Heart right ventricle (tissue), 16 donors: ENCODE measurements at places on chromosomes 5 and 9. TPM values are rescaled to one million over a fixed set of nuclear protein-coding genes. Genes with fewer than 3 reads are reported as not detected.

- DNase-seq: no peak
These were observed 17.4 kb upstream of the ENTREP1 start for GRCh38 chr9:69307446-69308205.

CNTFR gene
- total RNA-seq: 4.6 TPM

DNA sequence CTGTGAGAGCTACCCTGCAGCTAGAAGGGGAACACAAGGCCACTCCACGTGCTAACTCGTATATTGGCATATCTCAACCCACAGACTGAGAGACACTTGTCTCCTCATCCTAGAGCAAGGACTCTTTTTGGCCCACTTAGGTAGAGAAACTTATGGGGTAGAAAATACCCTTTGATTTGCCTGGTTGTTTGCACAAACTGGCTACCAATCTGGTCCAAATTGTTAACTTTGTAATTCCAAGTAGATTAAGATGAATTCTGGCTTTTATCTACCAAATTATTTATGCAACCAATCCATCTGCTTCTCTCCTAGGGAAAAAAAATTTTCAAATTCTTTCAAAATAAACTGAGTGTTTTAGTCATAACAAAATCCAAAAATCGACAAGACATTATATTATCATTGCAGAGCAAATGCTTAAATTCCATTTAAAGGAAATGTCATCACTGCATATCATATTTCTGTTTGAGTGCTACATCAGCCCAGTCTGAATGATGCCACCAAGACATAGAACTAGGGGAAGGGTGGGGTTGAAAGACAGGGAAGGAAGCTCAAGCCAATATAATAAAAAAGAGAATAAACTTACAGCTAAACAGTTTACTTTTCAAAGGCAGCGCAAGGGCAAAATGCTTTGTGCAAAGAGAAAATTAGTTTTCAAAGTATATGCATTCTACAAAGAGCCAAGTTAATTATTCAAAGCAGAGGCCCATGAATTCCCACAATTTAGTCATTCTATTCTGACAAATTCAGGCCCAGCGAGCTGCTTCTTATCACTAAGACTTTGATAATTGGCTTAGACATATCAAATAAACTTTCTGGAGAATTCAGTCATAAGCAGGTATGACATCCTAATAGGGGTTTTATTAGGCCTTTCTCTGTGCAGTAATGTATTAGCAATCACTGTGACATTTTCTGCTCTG is 198.0 kb downstream of the CAAP1 start:
- no peak for DNase-seq

DNA sequence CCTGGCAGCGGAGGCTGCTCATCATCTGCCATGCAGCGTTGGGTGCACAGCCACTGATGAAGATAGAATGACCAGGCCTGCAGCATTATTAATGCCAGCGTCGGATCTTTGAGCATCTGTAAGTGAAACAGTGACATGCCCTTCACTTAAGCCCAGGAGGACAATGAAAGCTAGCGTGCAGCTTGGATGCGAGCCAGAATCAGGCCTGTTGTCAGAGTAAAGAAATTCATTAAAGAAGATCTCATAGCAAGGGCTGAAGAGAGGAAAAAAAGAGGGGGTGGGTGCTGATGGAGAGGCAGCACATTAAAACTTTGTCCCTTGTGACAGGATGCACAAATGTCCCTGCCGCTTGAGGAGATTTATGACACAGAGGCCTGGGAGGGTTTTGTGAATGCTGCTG is 186.1 kb upstream of the MAST4 start:
- no peak for DNase-seq

GRCh38 chr5:56361398-56361797 is 128.3 kb upstream of the ANKRD55 start:
- DNase-seq: no peak

SLCO6A1 gene
- total RNA-seq: not detected

SPAG8 gene
- 4.0 TPM for total RNA-seq

DNA sequence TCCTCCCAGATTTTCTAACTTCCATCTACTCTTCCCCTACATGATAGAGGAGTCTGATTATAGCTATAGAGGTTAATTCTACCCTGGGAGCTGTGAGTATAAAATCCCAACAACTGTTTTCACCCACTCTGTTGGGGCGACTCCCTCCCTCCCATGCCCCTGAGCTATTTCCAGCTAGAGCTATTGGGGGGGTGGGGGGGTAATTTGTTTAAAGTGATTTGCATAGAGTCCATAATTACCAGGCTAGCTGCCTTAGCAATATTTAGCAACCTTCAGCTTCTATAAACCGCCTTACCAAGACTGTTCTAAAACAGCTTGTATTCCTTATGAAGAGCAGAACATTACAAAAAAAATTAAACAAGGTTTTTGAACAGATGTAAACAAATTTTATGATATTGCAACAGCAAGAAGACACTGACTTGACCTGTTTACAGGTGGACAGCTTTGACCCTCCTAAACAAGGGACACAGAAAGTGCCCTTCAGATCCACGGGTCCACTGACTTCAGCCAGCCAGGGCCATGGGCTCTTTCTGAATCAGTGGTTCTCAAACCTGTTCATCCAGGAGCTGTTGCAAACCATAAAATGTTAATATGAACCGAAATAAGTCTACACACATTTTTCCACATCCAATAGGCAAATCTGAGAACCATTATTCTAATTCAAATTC is 98.2 kb downstream of the OTULIN start:
- no peak for DNase-seq

- DNase-seq: no peak
These were observed 415 bp downstream of the XRCC4 start for GRCh38 chr5:83077662-83078261.

GRCh38 chr5:72346398-72346797 is 26.2 kb downstream of the PTCD2 start:
- no peak for DNase-seq

GRCh38 chr9:136700959-136701667 is 11.3 kb upstream of the DIPK1B start:
- DNase-seq: no peak

- DNase-seq: no peak
These were observed 137.8 kb downstream of the CEMIP2 start for GRCh38 chr9:71630377-71630995.

- DNase-seq: no peak
These were observed 49.9 kb upstream of the TTC23L start for GRCh38 chr5:34789021-34789531.

STPG3 gene
- total RNA-seq: not detected

DNA sequence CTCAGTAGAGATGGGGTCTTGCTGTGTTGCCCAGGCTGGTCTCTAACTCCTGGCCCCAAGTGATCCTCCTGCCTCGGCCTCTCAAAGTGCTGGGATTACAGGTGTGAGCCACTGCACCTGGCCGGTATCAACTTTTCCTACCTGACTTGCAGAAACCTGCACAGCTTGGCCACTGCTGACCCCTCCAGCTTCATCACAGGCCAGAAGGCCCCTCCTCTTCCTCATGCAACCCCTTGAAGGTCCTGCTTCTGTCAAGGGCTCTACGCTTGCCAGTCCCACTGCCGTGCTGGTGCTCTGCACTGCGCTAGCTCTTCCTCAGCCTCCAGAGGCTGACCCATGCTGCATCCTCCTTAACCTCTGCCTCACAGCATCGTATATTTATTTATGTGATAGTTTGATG is 32.5 kb upstream of the RNU6ATAC start:
- peak; percentile 3 for DNase-seq

NSG2 gene
- total RNA-seq: 0.33 TPM

DNA sequence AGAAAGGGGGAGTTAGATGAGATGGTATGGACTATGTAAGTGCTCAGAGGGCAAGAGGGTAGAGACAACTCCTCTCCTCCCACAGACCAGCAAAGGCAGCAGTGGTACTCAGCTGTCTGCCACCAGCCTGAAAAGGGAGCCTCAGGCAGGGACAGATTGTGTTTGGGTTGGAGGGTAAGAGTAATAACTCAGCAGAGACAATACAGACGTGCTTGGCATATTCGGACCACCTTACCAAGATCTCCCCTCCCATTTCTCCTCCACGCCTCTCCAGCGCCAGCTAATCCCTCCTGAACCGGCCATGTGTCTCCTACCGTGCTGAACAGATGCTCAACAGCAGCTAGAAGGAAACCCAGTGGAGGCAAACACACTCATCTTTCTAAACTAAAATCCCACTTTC is 180.8 kb downstream of the ASTN2 start:
- no peak for DNase-seq

DNA sequence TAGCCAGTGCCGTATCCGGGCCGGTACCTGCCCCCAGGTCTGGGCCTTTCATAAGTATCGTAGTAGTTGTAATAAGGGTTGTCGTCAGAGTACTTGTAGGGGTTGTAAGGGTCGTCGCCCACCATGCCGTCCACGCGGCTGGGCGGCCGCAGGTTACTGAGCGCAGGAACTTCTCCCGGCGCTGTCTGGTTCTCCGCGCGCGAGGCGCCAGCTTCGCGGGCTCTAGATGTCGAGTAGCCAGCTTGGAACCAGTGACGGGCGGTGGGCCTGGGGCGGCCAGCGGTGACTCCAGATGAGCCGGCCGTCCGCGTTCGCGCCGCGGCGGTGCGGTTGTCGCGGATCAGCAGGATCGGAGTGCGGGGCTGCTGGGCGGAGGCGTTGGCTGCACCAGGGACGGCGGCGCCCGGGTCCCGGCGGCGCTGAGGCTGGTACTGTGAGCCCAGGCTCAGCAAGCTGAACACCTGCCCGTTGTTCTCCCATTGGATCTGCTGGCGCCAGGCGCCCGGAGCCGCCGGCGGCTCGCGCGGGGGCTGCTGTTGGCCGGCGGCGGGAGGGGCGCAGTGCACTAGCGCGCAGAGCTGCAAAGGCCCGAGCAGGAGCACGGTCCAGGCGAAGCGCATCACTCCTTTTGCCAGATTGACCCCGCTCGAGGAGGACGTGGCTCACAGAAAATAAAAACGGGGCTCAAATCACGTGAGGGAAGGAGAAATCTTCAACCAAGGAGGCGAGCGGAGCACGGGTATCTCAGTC is 518 bp downstream of the LOX start:
- no peak for DNase-seq

CTSV gene
- not detected for total RNA-seq

DNA sequence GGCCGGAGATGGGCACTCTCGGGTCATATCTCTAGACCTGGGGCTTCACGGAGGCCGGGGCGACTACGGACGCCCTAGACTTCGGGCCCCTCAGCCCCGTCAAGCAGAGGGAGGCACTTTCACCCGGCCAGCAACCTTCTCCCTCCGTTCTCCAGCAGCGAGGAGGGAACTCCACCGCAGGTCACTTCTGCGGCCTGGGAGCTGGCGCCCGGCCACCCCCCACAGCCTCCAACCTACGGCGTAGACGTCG is 201 bp downstream of the DOLK start:
- DNase-seq: no peak

PAPPA gene
- 1.9 TPM for total RNA-seq

DNA sequence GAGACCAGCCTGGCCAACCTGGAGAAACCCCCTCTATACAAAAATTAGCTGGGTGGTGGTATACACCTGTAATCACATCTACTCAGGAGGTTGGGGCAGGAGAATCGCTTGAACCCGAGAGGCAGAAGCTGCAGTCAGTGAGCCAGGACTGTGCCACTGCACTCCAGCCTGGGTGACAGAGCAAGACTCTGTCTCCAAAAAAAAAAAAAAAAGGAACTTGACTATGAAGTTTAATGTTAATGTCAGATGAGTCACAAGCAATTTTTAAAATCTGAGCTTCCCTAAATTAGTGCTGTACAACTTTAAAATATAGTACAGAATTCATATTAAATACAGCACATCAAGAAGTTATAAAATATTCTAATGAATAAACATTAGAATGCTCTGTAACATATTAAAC is 1.5 kb downstream of the MEIKIN start:
- no peak for DNase-seq

NOP16 gene
- 19.2 TPM for total RNA-seq

GRCh38 chr5:180411948-180412347 is 58.8 kb upstream of the GFPT2 start:
- DNase-seq: no peak

GRCh38 chr5:143877196-143877595 is 65.2 kb downstream of the HMHB1 start:
- DNase-seq: no peak

DNA sequence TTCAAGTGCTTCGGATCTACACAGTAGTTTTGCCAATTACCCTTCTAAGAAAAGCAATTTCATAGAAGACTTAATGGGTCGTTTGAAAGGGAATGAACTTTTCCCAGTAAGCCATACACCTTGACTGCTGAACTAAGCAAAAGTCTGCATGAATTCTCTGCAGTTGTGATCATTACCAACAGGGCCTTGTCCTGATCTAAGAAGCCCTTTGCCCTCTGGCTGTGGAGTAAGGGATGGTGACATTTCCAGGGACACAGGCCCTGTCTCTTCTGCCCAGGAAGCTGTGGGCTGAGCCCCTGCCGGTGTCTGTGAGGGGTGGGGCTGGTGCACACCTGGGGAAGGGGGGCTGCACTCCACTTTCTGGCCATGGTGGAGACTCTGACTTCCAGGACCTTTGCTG is 30.5 kb downstream of the ZDHHC11 start:
- DNase-seq: no peak

- peak; percentile 52 for DNase-seq
These were observed at the start of gene GOLM1 for GRCh38 chr9:86098824-86099700. Gene GOLM1, minus strand, starts transcription at chr9:86099558. Its CDS starts 20,238 bp downstream, at chr9:86079320.

POU5F2 gene
- 0.51 TPM for total RNA-seq

- no peak for DNase-seq
These were observed 212.7 kb downstream of the CHSY3 start for GRCh38 chr5:130116972-130117371.

CCDC171 gene
- total RNA-seq: 2.2 TPM

GRCh38 chr9:22124263-22125011 is 115.3 kb upstream of the CDKN2B start:
- DNase-seq: no peak

DNA sequence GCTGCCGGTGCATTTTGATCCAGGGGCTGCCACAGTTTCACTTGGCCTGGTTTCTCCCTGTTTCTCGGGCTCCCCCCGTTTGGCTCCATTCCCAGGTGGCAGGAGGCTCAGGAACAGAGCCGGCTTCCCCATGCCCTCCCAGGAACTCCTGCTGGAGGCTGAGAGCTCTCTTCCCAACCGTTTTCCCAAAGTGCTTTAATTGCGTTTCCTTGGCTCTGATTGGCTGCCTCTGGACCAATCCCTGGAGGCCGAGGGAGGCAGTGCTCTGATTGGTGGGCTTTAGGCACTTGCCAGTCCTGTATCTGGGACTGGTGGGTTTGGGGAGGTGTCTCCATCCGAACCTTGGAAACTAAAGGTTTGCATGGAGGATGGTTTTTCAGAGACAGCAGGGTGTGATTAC is 4.9 kb downstream of the TSPAN17 start:
- DNase-seq: no peak

ASPN gene
- total RNA-seq: 29.6 TPM

- no peak for DNase-seq
These were observed 419.7 kb downstream of the CHSY3 start for GRCh38 chr5:130323804-130324454.
